Uterus (tissue), 4 donors: ENCODE measurements at places on chromosomes 7 and 10.

DNA sequence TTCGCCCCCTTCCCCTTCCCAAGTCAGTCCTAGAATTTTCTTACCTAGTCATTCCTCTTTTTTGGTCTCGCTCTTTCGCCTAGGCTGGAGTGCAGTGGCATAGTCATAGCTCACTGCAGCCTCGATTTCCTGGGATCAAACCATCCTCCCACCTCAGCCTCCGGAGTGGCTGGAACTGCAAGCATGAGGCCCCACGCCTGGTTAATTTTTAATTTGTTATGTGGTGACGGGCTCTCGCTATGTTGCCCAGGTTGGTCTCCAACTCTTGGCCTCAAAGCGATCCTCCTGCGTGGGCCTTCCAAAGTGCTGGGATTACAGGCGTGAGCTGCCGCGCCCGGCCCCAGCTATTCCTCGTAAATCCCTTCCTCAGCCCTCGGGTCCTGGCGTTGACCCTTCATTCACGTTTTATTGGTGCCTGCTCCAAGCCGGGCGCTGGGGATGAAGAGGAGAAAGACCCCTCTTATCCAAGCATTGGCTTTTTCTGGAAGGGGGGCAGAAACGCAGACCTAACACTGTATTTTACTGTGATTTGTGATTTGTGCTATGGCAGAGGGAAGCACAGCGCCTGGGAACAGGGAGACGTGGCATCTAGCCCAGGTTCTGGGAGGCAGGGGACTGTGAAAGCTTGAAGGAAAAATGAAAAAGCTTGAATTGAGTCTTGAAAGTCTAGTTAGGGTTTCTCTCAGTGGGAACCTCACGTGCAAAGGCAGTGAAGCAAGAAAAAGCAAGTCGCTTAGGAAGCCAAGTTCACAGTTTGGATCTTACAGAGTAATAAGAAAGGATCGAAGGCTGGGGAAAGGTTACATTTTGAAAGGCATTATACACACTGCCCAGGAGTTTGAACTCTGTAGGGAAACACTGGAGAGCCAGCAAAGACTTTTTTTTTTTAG lies 516 bp downstream of the ZNHIT1 start:
- peak overlapping the region; percentile 93 for H3K27ac ChIP-seq
- no peak for DNase-seq
- no peaks in the 10 kb centered on the region for H3K27me3 ChIP-seq
- no peaks in the 10 kb centered on the region for H3K36me3 ChIP-seq

DNA sequence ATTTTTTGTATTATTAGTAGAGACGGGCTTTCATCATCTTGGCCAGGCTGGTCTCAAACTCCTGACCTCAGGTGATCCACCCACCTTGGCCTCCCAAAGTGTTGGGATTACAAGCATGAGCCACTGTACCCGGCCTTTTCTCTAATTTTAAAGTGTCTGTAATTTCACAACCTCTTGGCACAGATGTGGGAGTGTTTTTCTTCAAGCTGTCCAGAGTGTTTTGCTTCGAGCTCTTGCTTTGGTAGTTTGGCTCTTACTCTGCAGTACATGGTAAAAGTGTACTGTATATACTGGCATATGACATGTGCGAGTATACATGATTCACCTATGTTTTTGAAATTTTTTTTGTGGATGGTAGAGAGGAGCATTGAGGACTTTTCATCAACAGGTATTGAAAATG lies 9.8 kb downstream of the SRGN start:
- DNase-seq = no peak
- H3K36me3 ChIP-seq = no peaks in the 10 kb centered on the region
- no peak overlapping the region for H3K27ac ChIP-seq

DNA sequence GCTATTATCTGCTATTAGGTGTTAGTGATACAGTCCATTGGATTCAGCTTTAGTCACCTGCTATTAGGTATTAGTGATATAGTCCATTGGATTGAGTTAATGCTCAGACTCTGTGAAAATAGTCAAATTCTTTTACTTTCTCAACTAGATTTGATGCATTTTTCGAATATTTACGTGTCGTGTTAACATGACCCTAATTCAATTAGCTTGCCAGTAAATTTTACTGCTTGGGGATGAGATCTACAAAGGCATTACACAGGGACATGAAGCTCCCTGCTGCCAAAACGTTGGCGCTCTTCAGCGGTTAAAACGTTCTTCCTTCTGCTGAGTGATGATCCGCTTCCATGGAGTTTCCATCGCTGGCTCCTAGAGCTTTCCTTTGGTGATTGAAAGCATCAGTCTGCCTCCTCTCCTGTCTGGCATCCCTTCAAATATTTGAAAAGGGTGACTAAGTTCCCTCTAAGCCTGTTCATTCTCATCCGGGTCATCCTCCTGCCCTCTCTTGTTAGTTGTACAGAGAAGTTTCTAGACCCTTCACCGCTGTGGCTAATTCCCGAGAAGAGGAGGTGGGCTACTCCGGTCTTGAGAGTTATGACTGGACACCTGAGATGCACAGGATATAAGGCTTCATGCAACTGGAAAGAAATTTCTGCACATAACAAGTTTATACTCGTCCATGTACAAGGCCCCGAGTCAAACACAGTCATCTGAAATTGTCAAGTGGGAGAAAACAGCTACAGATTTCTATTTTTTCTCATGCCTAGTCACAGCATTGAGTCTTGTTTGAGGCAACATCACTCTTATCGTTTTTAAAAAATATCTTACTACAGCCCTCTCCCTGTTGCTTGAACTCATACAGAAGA lies 254.0 kb downstream of the KLF6 start:
- no peaks in the 10 kb centered on the region for H3K4me1 ChIP-seq
- H3K36me3 ChIP-seq = no peaks in the 10 kb centered on the region
- no peaks in the 10 kb centered on the region for H3K27me3 ChIP-seq
- DNase-seq = no peak
- no peak overlapping the region for H3K27ac ChIP-seq

DNA sequence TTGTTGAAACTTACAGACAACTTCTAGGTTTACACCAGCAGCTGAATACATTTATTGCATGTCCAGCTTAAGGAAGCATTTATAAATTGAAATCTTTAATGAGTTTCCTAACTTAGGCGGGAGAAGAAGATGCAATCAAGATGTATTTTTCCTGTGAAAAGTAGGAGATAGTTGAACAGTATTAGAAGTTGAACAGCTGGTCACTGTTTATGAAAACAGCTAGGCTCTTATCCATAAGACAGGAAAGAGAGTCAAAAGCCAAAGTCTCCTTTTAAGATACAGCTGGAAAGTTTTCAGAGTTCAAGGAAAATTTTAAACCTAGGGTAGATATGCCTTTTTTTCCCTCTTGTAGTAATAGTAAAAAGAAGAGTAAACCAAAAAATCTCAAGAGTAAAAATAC lies 236.1 kb upstream of the FERD3L start:
- no peak overlapping the region for H3K4me3 ChIP-seq
- H3K27me3 ChIP-seq = no peaks in the 10 kb centered on the region
- no peaks in the 10 kb centered on the region for H3K4me1 ChIP-seq
- no peak overlapping the region for H3K27ac ChIP-seq
- DNase-seq = no peak
- H3K36me3 ChIP-seq = no peaks in the 10 kb centered on the region

GRCh38 chr7:120964088-120964487 lies 13.5 kb downstream of the ING3 start:
- no peak overlapping the region for H3K4me3 ChIP-seq
- DNase-seq = no peak
- no peaks in the 10 kb centered on the region for H3K36me3 ChIP-seq
- H3K27me3 ChIP-seq = no peaks in the 10 kb centered on the region
- no peak overlapping the region for H3K27ac ChIP-seq

GRCh38 chr10:13161857-13162271 lies 506 bp downstream of the MCM10 start:
- no peaks in the 10 kb centered on the region for H3K4me1 ChIP-seq
- H3K27me3 ChIP-seq = no peaks in the 10 kb centered on the region

- H3K27me3 ChIP-seq = no peaks in the 10 kb centered on the region
- no peak overlapping the region for H3K4me3 ChIP-seq
- H3K36me3 ChIP-seq = no peaks in the 10 kb centered on the region
- no peaks in the 10 kb centered on the region for H3K4me1 ChIP-seq
- no peak for DNase-seq
These were observed 115.2 kb downstream of the GRID1 start for GRCh38 chr10:86251426-86251825.
